Fibroblast of lung (primary cell): ENCODE measurements at places on chromosomes 12 and 14. TPM values are rescaled to one million over a fixed set of nuclear protein-coding genes. Genes with fewer than 3 reads are reported as not detected.

SPIC gene
- total RNA-seq = not detected in 2 replicates

TUBA1C gene
- 121 and 164 TPM in 2 replicates for total RNA-seq

GRCh38 chr12:8817856-8818255 is 4.6 kb upstream of the A2ML1 start:
- H3K4me1 ChIP-seq = no peaks in the 10 kb centered on the region
- H3K36me3 ChIP-seq = no peaks in the 10 kb centered on the region
- no peaks in the 10 kb centered on the region for H3K27me3 ChIP-seq
- DNase-seq = no peak
- no peak overlapping the region for H3K27ac ChIP-seq

GRCh38 chr12:57166971-57167371 is 19.6 kb upstream of the LRP1-AS start:
- H3K4me3 ChIP-seq = no peak overlapping the region
- no peak overlapping the region for H3K27ac ChIP-seq
- peaks cover 15% of the 10 kb centered on the region for H3K4me1 ChIP-seq

GRCh38 chr14:81066672-81067071 is 111.3 kb downstream of the TSHR start:
- H3K36me3 ChIP-seq = no peaks in the 10 kb centered on the region
- no peak for DNase-seq
- H3K27ac ChIP-seq = no peak overlapping the region
- no peak overlapping the region for H3K4me3 ChIP-seq

GRCh38 chr12:109678719-109679118 is 34.9 kb upstream of the FAM222A start:
- peaks cover 4% of the 10 kb centered on the region for H3K27me3 ChIP-seq
- H3K4me1 ChIP-seq = no peaks in the 10 kb centered on the region
- no peak overlapping the region for H3K4me3 ChIP-seq
- DNase-seq = no peak
- no peaks in the 10 kb centered on the region for H3K36me3 ChIP-seq
